DMS153 (cell line): ENCODE measurements at places on chromosomes 12 and 14.

GRCh38 chr12:48678551-48679185 lies 3.4 kb downstream of the KANSL2 start:
- DNase-seq = no peak

DNA sequence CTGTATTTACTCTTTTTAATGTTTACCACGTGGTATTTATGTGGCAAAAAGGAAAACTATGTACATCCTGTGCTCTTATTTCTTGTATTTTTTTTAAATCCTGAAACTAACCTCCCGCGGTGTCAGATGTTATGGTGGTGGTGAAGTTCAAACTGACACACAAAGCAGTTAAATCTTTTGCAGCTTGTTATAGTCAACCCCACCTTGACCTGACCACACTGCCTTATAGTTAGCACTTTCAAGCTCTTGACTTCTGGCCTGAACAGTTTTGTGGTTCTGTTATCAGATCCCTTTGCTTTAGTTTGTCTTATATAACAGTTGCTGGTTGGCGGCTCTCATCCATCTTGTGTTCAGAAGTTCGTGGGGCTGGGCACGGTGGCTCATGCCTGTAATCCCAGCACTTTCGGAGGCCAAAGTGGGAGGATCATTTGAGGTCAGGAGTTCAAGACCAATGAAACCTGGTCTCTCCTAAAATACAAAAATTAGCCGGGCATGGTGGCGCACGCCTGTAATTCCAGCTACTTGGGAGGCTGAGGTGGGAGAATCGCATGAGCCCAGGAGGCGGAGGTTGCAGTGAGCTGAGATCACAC lies 2.1 kb downstream of the UNG start:
- no peak for DNase-seq

DNA sequence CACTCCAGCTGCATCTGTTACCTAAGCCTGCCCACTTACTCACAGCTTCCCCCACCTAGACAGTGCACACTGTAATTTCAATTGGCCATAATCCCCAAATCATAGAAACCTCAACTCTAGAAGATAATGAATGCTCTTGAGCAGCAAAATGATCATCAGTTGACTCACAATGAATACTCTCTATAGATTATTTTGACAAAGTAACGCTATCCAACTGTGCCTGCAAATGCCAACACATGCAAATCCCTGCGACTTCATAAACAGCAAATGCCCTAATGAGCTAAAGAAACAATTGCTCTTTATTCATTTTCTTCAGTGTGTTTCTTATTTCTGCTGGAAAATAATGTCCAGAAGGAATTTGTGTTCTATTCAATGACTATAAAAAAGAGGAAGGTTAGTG lies 319.5 kb downstream of the PAWR start:
- no peak for DNase-seq

DNA sequence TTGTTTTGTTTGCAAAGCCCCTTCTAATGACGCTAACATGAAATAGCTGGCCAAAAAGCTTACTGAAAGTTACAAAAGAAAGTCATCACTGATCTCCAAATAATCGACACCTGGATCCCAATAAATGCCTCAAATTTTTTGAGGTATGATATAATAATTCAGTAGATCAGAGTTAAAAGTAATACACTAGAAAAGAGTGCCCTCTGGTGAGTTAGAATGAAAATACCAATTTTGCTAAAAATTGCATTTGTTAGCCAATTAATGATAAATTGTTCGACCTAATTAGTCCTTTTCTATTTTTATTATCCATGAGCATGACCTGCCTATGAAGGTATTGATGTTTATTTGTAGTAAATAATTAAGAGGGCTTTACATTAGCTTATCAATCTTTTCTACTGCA lies 78.6 kb downstream of the CEP128 start:
- no peak for DNase-seq

DNA sequence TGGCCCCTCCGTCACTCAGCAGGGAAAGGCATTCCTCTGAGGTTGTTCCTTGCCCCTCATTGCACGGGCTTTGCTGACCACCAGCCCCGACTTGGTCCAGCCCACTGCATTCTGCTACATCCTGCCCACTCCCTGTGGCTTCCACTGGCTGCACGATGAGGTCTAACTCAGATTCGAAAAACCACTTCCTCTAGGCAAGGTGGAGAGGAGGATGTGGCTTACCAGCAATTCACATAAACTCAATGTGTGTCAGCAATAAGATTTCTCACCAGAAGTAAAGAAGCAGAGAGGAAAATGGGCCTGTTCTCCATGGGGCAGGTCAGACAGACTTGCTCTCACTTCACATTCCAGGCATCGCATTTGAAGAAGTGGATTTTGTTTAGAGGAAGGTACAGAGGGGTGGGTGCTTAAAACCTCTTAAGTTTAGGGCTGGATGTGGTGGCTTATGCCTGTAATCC lies 14.7 kb downstream of the GPR68 start:
- DNase-seq = no peak

DNA sequence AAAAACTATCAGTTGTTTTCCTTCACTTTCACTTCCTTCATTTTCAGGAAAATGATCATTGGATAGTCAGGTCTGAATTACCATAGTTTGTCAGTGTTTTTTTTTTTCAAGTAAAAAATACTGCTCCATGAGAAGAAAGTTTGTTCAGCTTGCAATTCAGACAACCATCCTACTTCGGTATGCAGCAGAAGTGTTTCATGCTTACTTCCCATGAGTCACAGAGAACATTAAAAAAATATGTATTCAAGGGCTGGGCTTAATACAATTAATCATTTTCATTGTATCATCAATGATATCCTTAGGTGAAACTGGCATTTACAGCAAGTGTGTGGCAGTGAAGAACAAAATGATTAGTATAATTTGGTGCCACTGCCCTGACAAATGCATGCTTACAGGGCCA lies 21.6 kb downstream of the PYM1 start:
- no peak for DNase-seq

DNA sequence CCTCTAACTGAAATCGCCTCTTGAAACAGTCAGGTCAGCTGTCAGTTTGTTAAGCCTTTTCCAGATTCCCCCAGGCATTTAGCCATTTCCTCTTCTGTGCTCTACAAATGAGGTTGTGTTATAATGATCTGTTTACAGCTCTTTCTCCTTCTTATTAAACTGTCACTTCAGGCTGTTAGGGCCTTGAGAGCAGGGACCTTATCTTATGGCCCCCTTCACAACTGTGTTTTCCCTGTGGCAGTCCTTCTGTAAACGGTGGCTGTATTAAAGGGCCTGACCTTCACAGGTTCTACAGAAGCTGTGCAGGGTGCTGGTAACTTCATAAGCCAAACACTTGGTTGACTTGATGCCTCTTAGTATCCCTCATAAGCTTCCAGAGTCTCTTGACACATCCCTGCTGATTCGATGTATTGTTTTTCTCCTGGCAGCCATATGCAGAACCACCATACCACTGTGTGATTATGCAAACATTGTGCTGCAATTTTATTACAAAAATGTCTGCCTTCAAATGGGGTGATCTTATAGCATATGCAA lies 104.7 kb downstream of the PLEKHA5 start:
- no peak for DNase-seq

DNA sequence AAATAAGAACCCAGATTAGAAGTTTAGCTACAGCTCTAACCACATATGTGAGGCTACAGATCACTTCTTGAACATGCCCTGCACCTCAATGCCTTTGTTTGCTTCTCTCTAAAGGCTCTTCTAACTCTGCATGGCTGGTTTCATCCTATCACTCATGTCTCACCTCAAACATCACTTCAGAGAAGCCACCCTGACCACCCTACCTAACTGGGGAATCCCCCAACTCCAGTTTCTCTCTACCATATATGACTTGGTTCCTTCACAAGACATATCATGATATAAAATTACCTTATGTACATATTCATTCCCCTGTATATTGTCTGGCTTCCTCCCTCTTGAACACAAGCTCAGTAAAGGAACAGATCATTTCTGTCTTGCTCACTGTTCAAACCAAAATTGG lies 250.2 kb upstream of the GRIP1 start:
- DNase-seq = no peak

GRCh38 chr12:92362785-92363184 lies 217.1 kb upstream of the BTG1 start:
- DNase-seq = no peak

- DNase-seq = no peak
Measured at GRCh38 chr14:24071836-24072430, 571 bp downstream of the CPNE6 start.

- DNase-seq = no peak
Measured at GRCh38 chr12:98058838-98059237, 456.6 kb upstream of the TMPO start.

GRCh38 chr12:131121705-131122405 lies 168.1 kb downstream of the ADGRD1 start:
- no peak for DNase-seq

GRCh38 chr12:57834086-57834876 lies 12.2 kb downstream of the CTDSP2 start:
- no peak for DNase-seq

DNA sequence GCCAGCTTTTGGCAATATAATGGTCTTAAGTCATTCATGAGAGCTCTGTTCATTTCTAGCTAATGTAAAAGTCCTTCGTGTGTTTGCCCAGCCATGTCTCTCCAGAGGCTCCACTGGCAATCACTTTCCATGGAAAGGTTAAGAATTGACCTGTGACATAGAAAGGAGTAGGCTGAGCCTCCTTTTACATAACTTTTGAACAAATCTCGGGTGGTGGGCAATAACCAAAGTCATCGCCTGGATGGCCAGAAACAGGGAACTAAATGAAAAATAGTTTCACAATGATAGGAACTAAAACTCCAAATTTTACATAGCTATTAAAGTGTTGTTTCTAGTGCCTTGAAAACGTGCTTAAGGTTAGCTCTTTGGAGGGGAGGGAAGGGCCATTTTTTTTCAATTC lies 6.5 kb downstream of the BHLHE41 start:
- no peak for DNase-seq

- DNase-seq = no peak
Measured at GRCh38 chr12:33649992-33650391, 210.4 kb upstream of the SYT10 start.

DNA sequence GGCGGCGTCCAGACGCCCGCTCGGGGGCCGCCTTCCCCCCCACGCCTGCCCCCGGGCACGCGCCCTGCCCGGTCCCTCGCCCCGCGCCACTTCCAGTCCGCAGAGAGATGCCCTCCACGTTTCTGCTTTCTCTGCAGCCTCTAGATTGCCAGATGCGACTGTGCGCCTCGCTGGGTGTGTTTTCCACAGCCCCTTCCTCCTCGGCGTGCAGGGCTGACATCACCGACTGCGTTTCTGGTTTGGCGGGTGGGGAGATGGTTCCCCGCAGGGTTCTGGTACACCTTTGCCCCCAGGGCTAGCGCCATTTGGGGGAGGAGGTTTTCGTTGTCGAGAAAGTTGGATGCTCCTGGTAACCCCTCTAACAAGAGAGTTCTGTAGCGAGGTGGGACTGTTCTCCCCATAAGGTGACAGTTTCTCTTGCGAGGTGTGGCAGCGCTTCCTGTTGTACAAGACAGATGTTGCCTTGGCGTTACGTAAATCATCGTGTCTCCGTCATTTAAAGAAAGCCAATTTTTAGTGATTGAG lies 1.5 kb downstream of the CALM1 start:
- DNase-seq = no peak

- no peak for DNase-seq
Measured at GRCh38 chr12:132143336-132144071, 615 bp downstream of the DDX51 start.

- peak; percentile 27 for DNase-seq
Measured at GRCh38 chr12:124709722-124710687, 142.6 kb upstream of the NCOR2 start.

DNA sequence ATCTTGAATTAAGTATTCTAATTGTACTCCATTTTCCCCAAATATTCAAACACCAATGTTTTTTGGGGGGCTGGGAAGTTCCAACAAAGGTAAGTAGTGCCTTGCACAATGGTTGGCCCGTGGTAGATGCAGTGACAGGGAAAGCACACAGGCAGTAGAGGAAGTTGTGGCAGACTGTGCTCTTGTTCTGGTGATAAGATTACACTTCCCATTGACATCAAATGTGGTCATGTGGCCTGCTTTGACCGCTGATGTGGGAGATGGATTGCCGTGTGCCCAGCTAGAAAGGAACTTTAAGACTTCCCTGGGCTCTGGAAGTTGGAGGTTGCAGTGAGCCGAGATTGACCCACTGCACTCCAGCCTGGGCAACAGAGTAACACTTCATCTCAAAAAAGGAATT lies 223.8 kb downstream of the VRK1 start:
- no peak for DNase-seq

DNA sequence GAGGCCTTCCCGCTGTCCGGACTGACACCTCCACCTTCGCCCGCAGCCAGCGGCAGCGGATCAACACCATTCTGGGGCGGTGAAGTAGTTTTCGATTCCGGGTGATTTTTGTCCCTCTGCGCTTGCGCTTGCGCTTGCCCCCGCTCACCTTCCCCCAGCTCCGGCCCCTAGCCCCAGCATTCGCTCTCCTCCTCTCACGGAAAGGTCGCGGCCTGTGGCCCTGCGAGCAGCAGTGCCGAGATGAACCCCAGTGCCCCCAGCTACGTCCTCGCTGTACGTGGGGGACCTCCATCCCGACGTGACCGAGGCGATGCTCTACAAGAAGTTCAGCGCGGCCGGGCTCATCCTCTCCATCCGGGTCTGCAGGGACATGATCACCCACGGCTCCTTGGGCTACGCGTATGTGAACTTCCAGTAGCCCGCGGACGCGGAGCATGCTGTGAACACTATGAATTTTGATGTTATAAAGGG lies 22.7 kb upstream of the SRGAP1 start:
- no peak for DNase-seq

DNA sequence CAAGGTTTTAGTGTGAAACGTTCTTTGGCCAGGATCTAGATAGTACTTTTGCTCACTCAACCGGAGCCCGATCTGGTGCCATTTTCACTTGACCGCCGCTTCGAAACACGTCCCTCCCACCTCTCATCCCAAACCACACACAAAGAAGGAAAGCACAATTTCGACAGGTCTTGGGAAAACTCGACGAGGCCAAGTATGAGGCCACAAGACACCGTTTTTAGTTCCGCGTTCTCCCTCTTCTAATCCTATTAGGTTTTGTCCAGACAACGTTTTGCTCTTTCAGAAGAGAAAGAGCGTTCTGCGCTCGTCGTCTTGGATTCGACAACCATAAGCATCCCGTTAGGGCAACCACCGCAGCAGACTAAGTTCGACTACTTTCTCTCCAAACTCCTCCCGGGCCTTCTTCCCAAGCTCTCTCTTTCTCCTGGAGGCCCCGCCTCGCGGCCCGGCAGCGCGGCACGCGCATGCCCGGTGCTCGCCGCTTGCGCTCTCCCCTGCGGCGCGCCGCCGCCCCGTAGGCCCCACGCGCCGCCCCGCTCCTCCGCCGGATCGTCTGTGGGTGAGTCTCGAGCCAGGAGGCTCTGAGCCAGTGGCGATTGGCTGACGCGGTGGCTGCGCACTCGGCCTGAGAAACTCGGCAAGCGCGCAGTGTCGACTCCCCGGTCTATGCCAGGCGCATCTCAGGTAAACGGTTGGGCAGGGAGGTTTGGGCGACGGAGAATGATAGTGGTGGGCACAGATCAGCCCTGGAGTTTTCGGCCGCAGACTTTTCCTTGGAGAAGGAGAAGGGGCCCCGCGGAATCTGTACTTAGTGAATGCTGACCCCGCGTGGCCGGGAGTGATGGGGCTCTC lies at the start of gene MIPOL1:
TSS of gene MIPOL1 (plus strand) at position 517 of the 852 bp plus-strand sequence. CDS start 49,952 bp downstream, outside the sequence.
- DNase-seq = peak; percentile 76
